Naive B cell (primary cell): ENCODE measurements at places on chromosomes 16 and 17. TPM values are rescaled to one million over a fixed set of nuclear protein-coding genes. Genes with fewer than 3 reads are reported as not detected.
A peak's percentile ranks its signal among the peaks of the same experiment; 100 is the strongest.

The TBC1D3 gene
- polyA plus RNA-seq = not detected

The TBC1D3H gene
- polyA plus RNA-seq = not detected

The CCDC57 gene
- polyA plus RNA-seq = 29.2 TPM

DNA sequence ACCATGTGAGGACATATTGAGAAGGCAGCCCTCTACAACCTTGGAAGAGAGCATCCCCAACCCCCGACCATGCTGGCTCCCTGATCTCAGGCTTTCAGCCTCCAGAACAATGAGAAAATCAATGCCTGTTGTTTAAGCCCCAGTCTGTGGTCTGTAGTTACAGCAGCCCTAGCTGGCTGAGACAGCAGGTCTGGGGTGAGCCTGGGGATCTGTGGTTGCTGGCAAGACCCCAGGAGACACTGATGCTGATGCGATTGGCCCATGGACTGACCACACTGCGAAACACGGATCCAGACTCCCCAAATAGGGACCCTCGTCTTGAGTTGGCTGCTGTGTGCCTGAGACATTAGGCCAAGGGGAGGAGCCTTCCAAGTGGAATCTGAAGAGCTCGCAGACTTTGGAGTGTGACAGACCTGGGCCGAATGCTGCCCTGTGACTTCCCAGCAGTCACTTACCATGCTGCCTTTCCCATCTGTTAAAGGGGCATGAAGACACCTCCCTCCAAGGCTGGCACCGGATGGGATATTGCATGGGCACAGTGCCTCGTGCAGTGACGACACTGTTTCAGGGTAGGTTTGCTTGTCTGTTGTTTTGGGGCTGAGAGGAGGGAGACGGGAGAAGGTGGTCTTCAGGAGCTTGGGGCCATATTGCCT lies 147.8 kb upstream of the RPL38 start:
- H3K27ac ChIP-seq = no peak overlapping the region
- H3K4me1 ChIP-seq = no peaks in the 10 kb centered on the region
- peaks cover 24% of the 10 kb centered on the region for H3K27me3 ChIP-seq
- no peak for DNase-seq
- H3K36me3 ChIP-seq = no peaks in the 10 kb centered on the region
- H3K4me3 ChIP-seq = no peak overlapping the region

DNA sequence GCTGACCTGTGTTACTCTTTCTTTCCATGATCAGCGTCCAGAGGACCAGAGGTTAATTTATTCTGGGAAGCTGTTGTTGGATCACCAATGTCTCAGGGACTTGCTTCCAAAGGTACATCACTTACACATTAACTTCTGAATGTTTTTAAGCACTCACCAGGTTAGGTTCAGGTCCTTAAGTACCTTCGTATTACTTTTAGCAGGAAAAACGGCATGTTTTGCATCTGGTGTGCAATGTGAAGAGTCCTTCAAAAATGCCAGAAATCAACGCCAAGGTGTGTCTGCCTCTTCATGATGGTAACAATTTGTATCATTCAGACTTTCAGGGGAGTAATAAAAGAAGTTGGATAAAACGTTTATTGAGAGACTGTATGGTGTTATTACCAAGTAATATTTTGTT lies 3.3 kb downstream of the HERPUD1 start:
- peak overlapping the region; percentile 96 for H3K4me3 ChIP-seq
- DNase-seq = no peak
- peaks cover 33% of the 10 kb centered on the region for H3K36me3 ChIP-seq

- no peaks in the 10 kb centered on the region for H3K36me3 ChIP-seq
- DNase-seq = no peak
- peaks cover 17% of the 10 kb centered on the region for H3K27me3 ChIP-seq
- no peak overlapping the region for H3K4me3 ChIP-seq
- no peaks in the 10 kb centered on the region for H3K4me1 ChIP-seq
Observed at GRCh38 chr16:82748026-82748425, 121.3 kb downstream of the CDH13 start.

- H3K4me1 ChIP-seq = peaks cover 5% of the 10 kb centered on the region
- no peaks in the 10 kb centered on the region for H3K36me3 ChIP-seq
- no peak overlapping the region for H3K4me3 ChIP-seq
- DNase-seq = no peak
- no peaks in the 10 kb centered on the region for H3K27me3 ChIP-seq
Observed at GRCh38 chr16:83928341-83929055, 24.5 kb upstream of the OSGIN1 start.

GRCh38 chr16:49833085-49833484 lies 22.8 kb downstream of the ZNF423 start:
- H3K27me3 ChIP-seq = peaks cover 26% of the 10 kb centered on the region
- no peaks in the 10 kb centered on the region for H3K36me3 ChIP-seq
- no peak for DNase-seq

DNA sequence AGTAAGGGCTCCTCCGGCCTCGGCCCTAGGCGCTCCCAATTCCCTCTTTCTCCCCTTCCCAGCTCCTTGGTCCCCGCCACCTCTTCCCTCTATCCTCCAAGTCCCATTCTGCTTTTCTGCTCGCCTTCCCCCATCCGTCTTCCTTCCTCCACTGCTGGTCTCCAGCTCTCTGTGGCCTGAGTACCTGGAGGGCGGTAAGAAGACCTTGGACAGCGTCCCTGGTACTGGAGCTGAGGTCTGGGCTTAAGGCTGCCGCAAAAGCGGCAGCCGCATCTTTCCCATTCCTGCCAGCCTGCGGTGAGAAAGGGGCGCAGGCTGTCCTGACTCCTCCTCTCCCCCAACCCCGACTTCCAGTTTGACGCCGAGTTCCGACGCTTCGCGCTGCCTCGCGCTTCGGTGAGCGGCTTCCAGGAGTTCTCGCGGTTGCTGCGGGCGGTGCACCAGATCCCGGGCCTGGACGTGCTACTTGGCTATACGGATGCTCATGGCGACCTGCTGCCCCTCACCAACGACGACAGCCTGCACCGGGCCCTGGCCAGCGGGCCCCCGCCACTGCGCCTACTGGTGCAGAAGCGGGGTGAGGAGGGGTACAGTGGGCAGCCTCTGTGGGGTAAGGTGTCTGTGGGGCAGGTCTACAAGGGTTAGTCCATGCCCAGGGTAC lies 471 bp downstream of the PARD6A start:
- H3K4me3 ChIP-seq = peak overlapping the region; percentile 93
- peaks cover 42% of the 10 kb centered on the region for H3K4me1 ChIP-seq
- no peaks in the 10 kb centered on the region for H3K36me3 ChIP-seq

DNA sequence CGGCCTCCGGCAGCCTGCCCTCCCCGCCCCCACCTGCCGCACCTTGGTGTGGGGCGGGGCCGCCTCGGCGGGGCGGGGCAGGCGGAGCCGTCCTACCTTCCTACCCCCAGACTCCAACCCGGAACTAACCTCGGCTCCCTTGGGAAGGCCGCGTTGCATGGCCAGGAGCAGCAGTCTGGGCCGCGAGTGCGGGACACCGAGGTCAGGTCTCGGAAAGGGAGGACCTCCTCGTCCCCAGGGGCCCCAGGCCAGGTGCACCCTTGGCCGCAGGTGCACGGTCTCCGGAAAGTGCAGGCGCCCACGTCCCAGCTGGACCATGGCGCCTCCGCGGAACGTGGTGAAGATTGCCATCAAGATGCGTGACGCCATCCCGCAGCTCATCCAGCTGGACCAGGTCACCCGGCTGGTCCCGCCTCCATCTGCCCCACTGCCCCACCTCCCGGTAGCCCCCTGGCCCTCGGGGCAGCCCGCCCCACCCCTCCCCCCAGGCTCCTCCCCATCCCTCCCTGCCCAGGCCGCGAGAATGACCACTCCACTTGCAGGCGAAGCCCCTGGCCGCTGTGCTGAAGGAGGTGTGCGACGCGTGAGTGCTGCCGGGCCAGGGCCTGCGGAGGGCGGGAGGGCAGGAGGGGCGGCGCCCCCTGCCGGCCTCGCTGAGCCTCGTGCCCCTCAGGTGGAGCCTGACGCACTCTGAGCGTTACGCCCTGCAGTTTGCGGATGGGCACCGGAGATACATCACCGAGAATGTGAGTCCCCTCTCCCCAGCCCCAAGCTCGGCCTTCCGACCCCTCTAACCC lies at the start of gene ELMO3:
Gene ELMO3, plus strand, starts transcription at position 121 of the 797 bp plus-strand sequence. Its CDS starts 196 bp downstream, at position 317.
- H3K27me3 ChIP-seq = no peaks in the 10 kb centered on the region
- H3K36me3 ChIP-seq = peaks cover 21% of the 10 kb centered on the region
- H3K4me3 ChIP-seq = peak within 1 kb of the TSS; percentile 51
- DNase-seq = no peak

- peak overlapping the region; percentile 95 for H3K4me3 ChIP-seq
- H3K27me3 ChIP-seq = peaks cover 9% of the 10 kb centered on the region
- H3K4me1 ChIP-seq = peaks cover 43% of the 10 kb centered on the region
- no peak for DNase-seq
Observed at GRCh38 chr17:17783116-17783824, 53.5 kb downstream of the SREBF1 start.
